ENCODE measurements at places on chromosomes 1 and 21. TPM values are rescaled to one million over a fixed set of nuclear protein-coding genes. Genes with fewer than 3 reads are reported as not detected.

DNA sequence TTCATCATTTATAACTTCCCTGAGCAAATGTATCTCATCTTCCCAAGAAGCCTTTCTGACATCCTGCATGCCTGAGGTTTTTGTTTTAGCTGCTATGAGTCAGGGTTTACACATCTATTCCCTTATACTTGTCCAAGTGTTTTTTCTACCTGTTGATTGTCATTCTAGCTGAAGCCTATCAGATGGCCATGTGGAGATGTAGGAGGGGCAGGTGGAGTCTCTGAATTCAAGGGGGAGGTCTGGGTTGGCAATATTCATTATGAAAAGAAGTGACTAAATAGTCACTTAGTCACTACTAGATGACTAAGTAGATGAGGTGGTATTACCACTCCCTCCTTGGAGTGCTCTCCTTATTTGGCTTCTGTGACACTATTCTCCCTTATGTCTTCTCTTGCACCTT is 52.4 kb downstream of the XCL1 start:
- no peak for DNase-seq

The SLAMF6 gene
- polyA plus RNA-seq: 0.37 TPM

The KLHL12 gene
- polyA plus RNA-seq: 29.6 TPM

DNA sequence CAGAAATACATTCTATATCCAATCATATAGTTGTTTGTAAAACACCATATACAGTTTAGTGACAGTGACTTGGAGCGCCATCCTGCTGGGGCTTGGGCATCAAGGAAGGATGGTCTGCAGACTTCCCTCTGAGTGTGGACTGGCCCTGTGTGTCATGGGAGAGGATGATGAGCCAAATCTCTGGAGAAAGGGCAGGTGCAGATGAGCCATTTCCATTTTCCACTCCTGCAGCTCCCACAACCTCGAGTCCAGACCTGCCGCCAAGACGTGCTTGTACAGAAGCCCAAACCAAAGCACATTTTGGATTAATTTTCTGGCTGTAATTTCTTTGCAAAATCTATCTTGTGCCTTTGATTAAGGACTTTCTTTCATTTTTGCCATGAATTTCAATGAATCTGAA is 48.3 kb upstream of the SLC22A15 start:
- DNase-seq: no peak

The BARHL2 gene
- not detected for polyA plus RNA-seq

The APCS gene
- polyA plus RNA-seq: not detected

The TMEM50B gene
- 68.4 TPM for polyA plus RNA-seq

The FAM177B gene
- polyA plus RNA-seq: 0.13 TPM

- DNase-seq: no peak
Observed at GRCh38 chr21:38898422-38899096, 92.8 kb downstream of the ETS2 start.

- no peak for DNase-seq
Observed at GRCh38 chr1:58251430-58252073, 295.0 kb downstream of the OMA1 start.
